ENCODE measurements at places on chromosomes 2 and 18.

DNA sequence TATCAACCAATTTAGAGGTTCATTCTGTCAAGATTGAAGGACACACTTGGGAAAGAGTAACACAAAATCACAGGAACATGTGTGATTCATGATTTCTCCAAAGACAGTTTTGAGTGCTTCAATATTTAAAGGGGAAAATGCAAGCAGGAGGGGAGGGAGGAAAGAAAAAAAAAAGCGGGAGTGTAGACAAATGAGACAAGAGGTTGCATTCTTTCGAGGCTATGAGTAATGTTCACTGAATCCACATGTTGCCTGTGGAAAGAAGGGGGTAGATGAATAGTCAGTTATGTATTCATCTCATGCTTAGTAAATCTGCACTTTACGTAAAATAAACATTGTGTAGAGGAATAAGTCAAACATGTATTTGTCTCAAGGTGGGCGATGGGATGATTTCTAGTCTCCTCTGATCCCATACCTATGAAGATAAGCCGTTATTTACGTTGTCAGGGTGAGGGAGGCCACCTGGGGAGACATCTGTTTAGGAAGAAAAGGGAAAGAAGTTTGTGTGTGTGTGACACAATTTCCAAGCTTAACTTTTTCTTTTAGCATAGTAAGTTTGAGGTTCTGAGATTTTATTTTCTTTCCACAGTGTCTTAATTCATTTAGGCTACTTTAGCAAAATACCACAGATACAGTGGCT lies 211.0 kb upstream of the ZC3H15 start:
- no peak overlapping the region for H3K27ac ChIP-seq
- H3K4me3 ChIP-seq, result no peak overlapping the region
- no peaks in the 10 kb centered on the region for H3K4me1 ChIP-seq
- H3K36me3 ChIP-seq, result peaks cover 9% of the 10 kb centered on the region

- H3K4me3 ChIP-seq, result no peak overlapping the region
- H3K4me1 ChIP-seq, result peaks cover 22% of the 10 kb centered on the region
- no peaks in the 10 kb centered on the region for H3K27me3 ChIP-seq
These were observed 40.1 kb downstream of the ZFP36L2 start for GRCh38 chr2:43186321-43186678.

DNA sequence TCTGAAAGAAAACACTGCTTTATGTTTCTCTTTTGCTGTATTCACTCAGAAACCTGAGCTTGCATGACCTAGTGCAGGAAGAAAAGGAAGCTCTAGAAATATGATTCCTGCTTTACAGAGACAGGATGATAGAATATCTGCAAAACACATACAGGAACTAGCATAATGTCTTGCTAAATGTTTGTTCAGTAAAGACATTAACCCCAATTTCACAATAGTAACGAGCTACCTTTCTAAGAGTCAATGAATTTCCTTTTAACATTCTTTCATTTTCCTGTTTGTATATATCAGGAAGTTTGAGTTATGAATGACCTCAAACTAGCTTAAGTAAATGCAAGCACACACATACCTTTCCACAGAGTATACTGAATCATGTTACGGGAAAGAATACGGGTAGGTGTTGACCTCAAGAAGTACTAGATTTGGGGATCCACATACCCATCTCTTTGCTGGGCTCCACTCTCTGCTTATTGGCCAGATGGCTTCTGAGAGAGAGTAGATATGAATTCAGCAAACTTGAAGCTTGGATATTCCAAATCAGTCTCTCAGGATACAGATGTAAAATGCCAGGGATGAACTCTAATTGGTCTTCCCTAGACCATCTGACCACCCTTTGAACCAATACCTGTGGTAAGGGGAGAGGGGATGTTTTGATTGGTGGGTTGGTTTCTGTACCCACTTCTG lies 18.2 kb upstream of the ACSL3 start:
- H3K36me3 ChIP-seq, result no peaks in the 10 kb centered on the region
- peaks cover 7% of the 10 kb centered on the region for H3K27me3 ChIP-seq
- no peak for DNase-seq
- no peak overlapping the region for H3K27ac ChIP-seq
- no peaks in the 10 kb centered on the region for H3K4me1 ChIP-seq
- H3K4me3 ChIP-seq, result no peak overlapping the region

DNA sequence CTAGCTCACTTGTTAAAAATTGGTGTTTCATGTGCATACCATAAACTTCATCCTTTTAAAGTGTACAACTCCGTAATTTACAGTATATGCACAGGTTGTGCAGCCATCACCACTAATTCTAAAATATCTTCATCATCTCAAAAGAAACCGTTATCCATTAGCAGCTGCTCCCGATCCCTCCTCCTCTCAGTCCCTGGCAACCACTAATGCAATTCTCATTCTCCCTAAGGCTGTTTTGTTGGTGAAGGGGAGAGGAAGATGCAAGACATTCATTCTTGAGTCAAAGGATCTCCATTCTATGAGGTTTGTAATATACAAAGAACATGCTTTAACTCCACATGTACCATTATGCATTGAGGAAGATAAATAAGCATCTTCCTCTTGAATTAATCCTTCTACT lies 48.6 kb downstream of the RNU4ATAC start:
- peaks cover 46% of the 10 kb centered on the region for H3K4me1 ChIP-seq
- H3K27me3 ChIP-seq, result no peaks in the 10 kb centered on the region
- H3K4me3 ChIP-seq, result no peak overlapping the region
- H3K27ac ChIP-seq, result no peak overlapping the region

DNA sequence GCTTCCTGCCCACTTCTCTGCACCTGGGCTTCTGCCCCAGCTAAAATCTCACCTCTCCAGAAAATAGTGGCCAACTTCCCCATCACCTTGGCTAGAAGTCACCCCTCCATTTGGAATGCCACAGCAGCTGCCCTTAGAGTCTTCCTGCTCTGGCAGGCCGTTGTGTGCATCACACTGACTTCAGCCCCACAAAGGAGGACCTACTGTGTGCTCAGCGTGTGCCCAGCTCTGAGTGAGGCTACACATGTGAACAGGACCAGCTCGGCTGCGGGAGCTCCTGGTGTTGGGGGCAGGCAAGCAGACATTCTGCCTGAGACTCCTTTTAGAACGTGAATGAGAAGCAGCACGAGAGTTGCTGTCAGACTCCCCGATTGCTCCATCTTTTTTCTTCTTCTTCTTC lies 78.7 kb downstream of the AGAP1 start:
- H3K27ac ChIP-seq, result no peak overlapping the region
- H3K4me3 ChIP-seq, result no peak overlapping the region
- H3K27me3 ChIP-seq, result peaks cover 7% of the 10 kb centered on the region
- no peaks in the 10 kb centered on the region for H3K36me3 ChIP-seq
- no peaks in the 10 kb centered on the region for H3K4me1 ChIP-seq

GRCh38 chr18:78972930-78973331 lies 6.7 kb upstream of the SALL3 start:
- no peak overlapping the region for H3K27ac ChIP-seq
- H3K4me3 ChIP-seq, result no peak overlapping the region
- peaks cover 81% of the 10 kb centered on the region for H3K27me3 ChIP-seq
- H3K36me3 ChIP-seq, result peaks cover 8% of the 10 kb centered on the region

DNA sequence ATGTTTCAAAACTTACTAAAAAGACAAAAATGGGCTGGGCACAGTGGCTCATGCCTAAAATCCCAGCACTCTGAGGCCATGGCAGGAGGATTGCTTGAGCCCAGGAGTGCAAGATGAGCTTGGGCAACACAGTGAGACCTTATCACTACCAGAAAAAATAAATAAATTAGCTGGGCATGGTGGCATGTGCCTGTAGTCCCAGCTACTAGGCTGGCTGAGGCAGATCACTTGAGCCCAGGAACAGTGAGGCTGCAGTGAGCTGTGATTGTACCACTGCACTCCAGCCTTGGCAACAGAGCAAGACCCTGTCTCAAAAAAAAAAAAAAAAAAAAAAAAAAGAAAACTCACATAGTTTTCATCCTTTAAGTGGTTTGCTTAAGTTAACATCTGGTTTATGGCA lies 6.4 kb downstream of the TSPYL6 start:
- no peak for DNase-seq
- peaks cover 5% of the 10 kb centered on the region for H3K4me1 ChIP-seq
- no peak overlapping the region for H3K27ac ChIP-seq
- H3K27me3 ChIP-seq, result no peaks in the 10 kb centered on the region
- peaks cover 22% of the 10 kb centered on the region for H3K36me3 ChIP-seq

GRCh38 chr2:88027697-88028389 lies 11.5 kb upstream of the RNU2-63P start:
- H3K27me3 ChIP-seq, result no peaks in the 10 kb centered on the region
- DNase-seq, result peak; percentile 19
- peak overlapping the region; percentile 81 for H3K27ac ChIP-seq
- H3K4me3 ChIP-seq, result peak overlapping the region; percentile 80
- peaks cover 17% of the 10 kb centered on the region for H3K4me1 ChIP-seq
